ENCODE measurements at places on chromosomes 2 and 18. TPM values are rescaled to one million over a fixed set of nuclear protein-coding genes. Genes with fewer than 3 reads are reported as not detected.

Gene MC4R
- total RNA-seq: not detected

Gene FASTKD2
- 29.8 TPM for total RNA-seq

Gene VWA3B
- 0.11 TPM for total RNA-seq

Gene GNAL
- 0.43 TPM for total RNA-seq

Gene C1QL2
- total RNA-seq: not detected

Gene SERPINB4
- not detected for total RNA-seq

Gene CYP26B1
- 85.6 TPM for total RNA-seq
